ENCODE measurements at places on chromosomes 3 and 15.

- no peak for DNase-seq
These were observed 210.0 kb upstream of the PROK2 start for GRCh38 chr3:71994906-71995305.

GRCh38 chr3:42898896-42899675 lies 6.9 kb upstream of the ZNF662 start:
- DNase-seq: no peak

DNA sequence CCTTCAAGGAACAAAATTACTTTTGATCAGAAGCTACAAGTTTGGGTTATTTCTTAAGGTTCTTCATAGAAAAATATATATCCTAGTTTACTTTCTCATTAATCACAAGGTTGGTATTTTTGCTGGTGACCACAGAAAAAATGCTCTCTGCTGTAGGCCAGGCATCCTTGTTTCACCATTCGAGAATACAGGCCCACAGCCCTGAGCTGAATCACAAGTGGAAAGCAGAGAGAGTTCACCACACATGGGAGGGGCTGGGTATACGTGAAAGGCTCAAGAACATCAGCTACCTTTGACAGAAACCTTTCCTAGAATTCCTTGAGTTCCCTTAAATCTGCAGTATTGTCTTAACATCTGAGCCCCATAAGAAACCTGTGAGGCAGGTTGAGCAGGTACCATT lies 23.2 kb downstream of the CPEB1 start:
- DNase-seq: no peak

DNA sequence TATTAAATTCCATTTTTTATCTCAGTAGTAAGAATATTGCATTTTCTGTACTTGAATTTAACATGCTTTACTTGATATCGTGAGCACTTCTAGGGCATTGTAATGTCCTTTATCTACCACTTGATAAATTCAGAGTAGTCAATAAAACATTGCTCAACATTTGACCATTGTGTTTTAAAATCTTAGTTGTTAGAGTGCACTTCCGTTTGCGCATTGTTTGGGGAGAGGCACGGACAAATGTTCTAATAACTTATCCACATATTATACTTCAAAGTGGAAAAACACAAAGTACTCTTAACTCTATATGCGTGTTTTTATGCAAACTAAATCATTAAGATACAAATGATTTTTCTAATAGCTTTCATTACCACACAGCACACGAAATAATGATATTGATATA lies 419 bp downstream of the FAM227B start:
- DNase-seq: no peak

DNA sequence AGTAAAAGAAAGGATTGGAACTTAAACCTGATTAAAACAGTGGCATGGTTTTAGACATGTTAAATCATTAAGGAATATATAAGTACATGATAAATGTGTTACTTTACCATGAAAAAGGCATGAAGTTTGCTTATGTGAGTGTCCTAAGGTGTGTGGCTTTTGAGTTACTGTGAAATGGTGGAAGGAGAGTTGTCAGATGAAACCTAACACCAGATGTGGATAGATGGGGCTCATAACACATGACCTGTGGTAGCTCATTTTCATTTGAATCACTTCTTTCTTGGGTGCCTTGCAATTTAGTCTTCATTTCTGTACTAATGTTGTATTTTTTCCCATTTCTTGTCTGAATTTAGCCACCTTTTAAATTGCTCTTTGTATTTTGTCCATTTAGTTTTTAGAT lies 13.0 kb downstream of the MEF2A start:
- no peak for DNase-seq

DNA sequence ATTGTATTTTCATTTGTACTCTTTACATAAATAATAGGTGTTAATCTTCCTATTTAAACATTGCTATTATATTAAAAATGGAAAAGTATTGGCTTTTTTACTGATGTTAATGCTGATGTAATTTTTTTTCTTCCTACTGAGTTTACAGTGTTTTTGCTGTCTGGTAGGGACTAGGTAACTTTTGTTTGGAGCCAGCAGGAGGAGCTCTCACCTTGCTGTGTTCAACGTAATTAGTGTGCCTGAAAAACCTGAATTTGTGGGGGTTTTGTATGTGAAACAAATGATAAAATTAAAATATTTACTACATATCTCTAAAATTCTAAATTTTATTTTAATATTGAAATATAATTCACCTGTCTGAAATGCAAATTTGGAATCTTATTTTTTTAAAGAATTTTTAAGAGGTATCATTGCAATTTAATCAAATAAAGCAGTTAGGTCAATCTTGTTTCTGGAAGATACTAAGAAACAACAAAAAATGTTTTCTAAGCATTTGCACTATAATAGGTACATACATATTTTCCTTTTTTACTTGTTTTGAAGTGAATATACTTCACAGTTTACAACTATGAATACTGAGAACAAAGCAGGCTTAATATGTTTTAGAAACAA lies 48.8 kb downstream of the EPHA6 start:
- no peak for DNase-seq

- DNase-seq: no peak
These were observed 20.4 kb downstream of the STARD5 start for GRCh38 chr15:81303244-81304225.

DNA sequence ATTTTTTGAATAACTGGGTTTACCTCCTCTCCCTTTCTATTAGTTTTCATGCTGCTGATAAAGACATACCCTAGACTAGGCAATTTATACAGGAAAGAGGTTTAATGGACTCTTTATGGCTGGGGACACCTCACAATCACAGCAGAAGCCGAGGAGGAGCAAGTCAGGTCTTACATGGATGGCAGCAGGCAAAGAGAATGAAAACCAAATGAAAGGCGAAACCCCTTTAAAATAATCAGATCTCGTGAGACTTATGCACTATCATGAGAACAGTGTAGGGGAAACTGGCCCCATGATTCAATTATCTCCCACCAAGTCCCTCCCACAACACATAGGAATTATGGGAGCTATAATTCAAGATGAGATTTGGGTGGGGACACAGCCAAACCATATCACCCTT lies 2.0 kb upstream of the RSL24D1 start:
- no peak for DNase-seq

DNA sequence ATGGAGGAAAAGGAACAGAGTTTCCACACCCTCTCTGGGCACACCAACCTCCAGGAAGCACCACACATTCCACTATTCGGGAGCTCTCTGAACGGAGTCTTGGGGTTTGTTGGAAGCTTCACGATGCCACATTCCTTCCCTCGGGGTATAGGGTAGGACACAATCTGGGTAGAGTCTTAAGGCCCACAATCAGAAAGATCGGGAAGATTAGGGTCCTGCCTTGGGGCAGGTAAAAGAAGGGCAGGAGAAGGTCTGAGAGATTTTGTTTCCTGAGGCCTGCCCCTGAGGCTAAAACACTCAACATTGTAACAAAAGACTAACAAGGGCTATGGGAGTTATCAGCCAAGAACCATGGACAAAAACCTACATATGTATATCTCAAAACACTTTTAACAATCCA lies 89.2 kb upstream of the RAP2B start:
- no peak for DNase-seq
